ENCODE measurements at places on chromosomes 7 and 10.

DNA sequence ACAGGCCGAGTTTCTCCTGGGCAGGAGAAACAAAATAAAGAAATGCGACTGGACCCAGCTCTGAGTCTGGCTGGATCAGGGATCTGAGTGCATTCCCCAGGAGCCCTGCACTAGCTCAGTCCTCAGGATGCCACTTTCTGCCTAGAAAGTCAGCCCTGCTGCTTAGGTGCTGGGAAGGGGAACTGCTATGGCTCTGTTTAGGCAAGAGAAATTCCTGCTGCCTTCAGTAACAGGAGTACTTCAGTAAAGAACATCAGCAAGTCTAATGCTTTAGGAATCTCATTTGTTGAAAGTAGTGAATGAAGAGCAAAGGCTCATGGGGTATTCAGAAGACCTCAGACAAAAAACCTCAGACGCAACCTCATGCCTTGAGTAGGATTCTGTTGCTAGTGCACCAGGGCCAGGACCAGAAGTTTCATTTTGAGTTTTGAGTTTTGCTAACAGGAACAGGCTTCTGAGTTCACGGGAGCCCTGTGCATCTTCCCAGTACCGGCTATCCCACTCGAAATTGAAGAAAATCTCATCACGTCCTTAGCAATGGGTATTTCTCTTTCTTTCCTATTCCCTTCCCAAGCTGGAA, 170.8 kb upstream of the CDCA7L start:
- no peak for DNase-seq

DNA sequence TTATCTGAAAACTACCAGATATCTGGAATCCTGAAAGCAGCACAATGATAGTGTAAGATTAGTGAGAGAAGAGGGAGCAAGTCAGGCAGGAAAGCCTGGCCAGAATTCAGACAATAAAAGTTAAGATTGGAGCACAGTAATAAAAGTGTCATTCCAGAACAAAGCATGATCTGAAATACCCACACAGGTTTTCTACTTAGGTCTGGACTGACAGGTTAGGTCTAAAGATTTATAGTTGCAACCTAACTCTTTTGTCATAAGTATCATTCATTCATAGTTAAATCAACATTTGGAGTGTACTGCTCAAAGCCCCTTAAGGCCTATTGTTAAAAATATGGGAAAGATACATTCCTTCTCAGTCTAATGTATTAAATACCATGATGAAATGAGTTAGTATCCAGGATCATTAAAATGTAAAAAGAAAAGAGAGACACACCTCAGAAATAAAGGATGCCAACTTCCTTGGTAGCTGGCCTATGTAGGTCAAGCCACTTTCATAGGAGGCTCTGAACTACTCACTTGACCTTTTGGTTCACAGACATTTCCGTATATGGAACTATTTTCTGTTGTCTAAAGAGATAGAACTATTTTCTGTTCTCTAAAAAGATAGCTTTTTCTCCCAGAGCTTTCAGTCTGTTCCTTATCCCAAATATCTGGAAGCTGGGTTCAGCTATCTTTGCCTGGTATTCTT, 105.2 kb downstream of the FAS start:
- DNase-seq = no peak

DNA sequence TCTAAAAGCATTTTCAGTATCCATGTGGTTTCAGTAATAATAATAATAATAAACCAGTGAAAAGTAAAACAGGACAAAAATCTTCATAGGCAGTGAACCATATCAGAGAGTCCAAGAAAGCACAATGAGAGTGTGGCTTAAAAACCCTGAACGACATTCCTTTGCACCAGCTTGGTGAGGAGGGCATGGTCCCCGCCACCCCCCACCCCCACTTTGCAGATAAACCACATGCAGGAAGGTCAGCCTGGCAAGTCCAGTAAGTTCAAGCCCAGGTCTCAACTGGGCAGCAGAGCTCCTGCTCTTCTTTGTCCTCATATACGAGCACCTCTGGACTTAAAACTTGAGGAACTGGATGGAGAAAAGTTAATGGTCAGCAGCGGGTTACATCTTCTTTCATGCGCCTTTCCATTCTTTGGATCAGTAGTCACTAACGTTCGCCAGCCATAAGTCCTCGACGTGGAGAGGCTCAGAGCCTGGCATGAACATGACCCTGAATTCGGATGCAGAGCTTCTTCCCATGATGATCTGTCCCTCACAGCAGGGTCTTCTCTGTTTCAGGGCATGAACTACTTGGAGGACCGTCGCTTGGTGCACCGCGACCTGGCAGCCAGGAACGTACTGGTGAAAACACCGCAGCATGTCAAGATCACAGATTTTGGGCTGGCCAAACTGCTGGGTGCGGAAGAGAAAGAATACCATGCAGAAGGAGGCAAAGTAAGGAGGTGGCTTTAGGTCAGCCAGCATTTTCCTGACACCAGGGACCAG, 172.5 kb downstream of the EGFR start:
- DNase-seq = no peak

DNA sequence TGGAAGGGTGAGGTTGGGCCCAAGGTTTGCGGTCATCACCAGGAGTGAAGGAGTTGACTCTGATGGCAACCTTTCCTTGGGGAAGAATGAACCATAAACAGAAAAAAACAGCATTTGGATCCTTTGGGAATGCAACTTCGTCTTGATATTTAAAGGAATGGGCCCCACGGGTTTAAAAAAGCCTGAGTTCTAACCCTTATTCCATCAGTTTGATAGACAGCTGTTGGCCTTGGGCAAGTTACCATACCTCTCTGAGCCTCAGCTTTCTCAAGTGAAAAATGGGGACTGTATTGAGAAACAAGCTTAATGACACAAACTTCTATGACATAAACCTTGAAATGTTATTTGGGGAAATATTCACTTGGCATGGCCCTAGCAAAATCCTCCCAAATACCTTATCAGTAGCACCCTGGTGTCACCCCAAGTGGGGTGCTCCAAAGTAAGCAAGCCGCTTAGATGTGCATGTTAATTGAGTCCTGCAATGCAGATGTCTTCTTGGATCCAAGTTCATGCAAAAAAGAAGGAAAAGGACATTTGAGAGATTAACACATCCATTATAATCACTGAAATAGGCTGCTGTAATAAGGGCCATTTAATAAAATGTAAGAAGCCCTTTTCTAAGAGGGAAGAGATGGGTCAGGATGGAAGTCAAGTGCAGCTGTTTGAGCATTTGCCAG, 13.8 kb downstream of the MXI1 start:
- DNase-seq = no peak

GRCh38 chr10:50882540-50882983, 2.9 kb downstream of the A1CF start:
- no peak for DNase-seq

- DNase-seq = peak; percentile 38
Measured at GRCh38 chr10:124409696-124410095, 9.0 kb downstream of the OAT start.

DNA sequence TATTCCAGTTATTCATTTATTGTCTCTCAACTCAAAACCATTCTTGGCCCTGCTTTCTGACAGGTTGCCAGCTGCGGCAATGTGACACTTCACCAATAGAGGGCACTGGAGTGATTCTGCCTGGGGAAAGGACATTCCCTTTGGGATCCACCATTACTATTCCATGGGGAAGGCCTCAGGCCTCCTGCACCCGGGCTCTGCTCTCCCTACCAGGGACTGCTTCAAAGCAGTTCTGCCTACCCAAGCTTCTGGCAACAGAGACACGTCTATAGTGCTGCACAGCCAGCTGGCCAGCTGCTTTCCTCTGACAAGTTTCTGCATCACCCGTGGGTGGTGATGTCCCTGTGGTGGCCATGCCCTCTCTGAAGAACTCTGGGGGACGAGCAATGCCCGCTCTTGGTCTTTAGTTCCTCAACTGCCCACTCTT, 163.8 kb downstream of the ELMO1 start:
- no peak for DNase-seq

DNA sequence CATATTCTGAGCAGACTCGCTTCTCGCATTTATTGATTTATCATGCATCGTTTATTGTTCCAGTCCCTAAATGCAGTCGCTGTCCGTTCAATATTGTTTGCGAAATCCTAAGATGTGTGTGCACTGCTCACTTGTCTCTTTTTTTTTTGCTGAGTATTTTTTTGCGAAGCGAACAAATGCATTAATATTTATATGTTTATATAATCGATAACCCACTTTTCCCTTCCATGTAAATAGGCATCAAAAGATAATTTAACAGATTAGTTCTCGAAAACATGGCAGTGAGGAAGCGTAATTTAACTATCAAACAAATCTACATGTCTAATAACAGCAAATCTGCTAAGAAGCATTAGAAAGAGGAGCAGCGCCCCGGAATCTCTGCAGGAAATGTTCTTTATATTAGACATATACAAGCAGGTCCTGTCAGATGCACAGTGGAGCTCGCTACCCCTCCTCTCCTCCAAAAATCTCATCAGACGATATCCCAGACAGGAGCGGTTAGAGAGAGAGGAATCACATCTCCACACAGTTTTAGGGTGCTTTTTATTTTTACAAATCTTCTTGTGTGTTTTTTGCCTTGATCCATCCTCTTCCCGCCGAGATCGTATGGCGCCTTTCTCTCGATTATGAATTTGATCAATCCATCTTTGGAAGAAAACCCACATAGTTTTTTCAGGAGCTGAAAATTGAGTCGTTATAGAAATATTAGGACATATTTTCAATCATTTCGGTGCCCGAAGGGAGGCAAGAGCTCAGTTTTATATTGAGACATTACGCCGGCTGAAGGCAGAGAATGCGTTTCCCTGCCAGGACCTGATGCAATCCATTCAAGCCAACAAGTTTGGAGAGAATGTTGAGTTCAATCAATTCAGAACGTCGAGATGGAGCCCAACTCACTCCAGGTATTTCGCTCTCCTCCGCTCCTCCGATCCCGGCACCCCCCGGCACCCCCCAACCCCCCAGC, at the start of gene ARID5B:
Gene ARID5B, plus strand, starts transcription at position 871 of the 964 bp plus-strand sequence. Its CDS starts 11 bp downstream, at position 882.
- DNase-seq = peak; percentile 79

GRCh38 chr7:77696057-77696642, at the start of gene RSBN1L:
TSS of gene RSBN1L (plus strand) at chr7:77696459. CDS start at chr7:77696470, 11 bp downstream.
- DNase-seq = peak; percentile 96

DNA sequence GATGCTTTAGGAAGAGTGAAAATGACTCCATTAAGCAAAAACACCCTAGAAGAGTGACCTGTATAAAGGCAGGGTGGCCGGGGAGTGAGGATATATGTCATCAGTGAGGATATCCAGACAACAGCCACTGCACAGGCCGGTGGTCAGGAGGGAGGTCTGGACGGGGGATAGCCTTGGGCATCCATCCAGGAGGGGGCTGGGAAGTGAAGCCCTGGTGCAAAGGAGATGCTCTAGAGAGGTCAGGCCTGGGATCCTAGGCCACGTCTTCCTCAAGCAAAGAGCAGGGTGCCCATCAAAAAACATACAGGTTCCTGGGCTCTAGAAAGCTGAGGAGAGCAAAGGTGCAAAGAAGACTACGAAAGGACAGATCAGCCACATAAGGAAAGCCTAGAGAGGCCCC, 25.6 kb downstream of the FAM171A1 start:
- no peak for DNase-seq

GRCh38 chr10:33822774-33823173, 488.3 kb upstream of the NRP1 start:
- DNase-seq = no peak

DNA sequence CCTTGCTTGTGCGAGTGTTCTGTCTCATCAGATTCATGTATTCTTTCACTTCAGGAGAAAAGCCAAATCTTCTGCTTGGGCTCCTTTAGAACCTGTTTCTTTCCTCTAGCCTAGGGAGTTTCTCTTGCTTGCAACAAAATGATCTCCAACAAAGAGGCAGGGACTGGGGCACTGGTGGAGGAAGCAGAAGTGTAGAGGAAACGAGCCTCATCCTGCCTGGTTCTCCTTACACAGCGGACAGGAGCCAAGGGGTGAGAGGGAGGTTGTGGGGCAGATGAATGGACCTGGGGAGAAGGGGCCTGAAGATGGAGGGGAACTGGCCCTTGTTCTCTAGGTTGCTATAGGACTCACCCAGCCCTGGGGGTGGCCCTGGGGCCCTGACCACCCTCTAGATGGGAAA, 141.1 kb downstream of the PKD1L1 start:
- no peak for DNase-seq

DNA sequence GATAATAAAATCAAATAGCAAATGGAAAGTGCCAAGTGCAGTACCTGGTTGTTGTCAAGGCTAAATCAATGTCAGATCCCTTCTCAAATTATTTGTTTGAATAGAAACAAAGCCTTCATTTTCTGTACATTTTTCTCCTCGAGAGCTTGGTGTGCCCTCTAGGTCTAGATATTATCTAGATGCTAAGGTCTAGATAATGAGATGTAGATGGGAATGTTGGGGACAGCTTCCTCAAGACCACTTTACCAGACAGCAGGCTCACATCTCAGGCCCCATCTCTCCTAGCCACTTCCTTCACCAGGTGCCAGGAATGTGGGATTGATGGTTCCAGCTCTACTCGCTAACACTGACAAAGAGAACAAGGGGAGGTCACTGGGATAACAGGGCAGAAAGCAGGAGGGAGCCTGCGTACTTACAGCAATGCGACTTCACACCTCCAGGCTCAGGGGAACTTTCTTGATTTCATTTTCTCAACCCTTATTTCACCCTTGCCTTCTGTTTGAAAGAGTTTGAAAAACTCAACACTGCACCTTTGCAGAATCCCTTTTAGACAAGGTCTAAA, 451.4 kb upstream of the VSTM2A start:
- DNase-seq = no peak

- peak; percentile 60 for DNase-seq
Measured at GRCh38 chr7:144835155-144835611, 670 bp downstream of the TPK1 start.

- no peak for DNase-seq
Measured at GRCh38 chr10:100653238-100653956, 92.0 kb upstream of the PAX2 start.
